GM12864 (cell line): ENCODE measurements at places on chromosomes 3 and 15.

GRCh38 chr15:70556151-70556741, 207.1 kb downstream of the UACA start:
- no peak for DNase-seq

DNA sequence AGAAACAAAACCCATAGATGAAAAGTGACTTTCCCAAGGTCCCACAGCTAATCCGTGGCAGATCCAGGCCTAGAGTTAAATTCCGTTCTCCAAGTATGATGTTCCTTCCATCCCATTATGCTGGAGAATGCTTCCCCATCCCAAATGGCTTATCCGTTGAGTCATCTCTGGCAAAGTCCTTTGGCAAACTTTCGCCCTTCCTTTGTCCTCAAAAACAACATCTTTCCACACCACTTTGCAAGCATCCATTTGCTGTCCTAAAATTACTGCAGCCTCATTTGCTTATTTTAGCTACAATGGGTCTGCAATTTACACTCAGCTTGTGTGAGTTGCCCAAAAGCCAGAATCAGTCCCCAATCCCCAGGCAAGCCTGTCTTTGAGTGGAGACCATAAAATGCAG, 304.0 kb upstream of the TLE3 start:
- DNase-seq = no peak

DNA sequence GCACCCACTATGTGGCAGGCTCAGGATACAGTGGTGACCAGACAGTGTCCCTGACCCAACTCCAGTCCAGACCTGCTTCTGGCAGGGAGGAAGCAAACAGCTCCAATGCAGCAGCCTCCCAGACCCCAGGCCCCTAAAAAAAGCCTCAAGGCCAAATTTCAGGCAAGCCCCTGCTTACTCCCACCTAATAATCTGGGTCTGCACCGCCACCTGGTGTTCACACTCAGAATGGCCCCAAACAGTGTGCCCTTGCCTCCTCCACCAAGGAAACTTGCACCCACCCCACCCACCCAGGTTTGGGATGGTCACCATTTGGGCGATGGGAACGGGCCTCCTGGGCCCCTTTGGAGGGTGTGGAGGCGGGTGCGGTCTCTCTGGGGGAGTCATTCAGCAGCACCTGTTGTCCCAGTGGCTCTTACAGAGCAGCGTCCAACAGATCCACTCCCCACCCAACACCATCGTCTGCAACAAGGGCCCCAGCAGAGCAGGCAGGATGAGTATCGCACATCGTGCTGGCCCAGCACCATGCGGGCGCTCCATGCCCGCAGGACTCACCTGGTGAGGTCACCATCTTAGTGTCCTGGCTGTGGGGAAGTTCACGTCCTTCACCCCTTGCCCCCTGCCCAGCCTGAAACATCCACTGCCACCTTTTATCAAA, 17.3 kb downstream of the C3orf18 start:
- DNase-seq = no peak

GRCh38 chr15:51195459-51195858, 100.8 kb upstream of the TNFAIP8L3 start:
- no peak for DNase-seq

DNA sequence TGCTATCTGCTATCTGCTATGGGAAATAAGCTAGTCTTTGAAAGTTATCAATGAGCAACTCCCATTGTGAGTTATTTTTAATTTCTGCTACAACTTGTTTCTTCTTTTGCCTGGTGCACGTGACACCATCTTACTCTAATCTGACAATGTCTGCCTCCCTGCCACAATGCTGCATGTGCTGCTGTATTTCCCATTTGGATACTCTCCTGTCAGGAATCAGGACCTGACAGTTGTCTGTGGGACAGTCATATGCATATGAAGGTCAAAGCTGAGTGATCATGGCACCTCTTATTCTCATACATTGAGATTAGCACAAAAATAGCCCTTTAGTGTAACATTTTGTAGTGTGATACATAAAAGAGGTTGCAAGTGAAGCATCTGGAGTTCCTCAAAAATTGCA, 45.8 kb downstream of the HMG20A start:
- DNase-seq = no peak

DNA sequence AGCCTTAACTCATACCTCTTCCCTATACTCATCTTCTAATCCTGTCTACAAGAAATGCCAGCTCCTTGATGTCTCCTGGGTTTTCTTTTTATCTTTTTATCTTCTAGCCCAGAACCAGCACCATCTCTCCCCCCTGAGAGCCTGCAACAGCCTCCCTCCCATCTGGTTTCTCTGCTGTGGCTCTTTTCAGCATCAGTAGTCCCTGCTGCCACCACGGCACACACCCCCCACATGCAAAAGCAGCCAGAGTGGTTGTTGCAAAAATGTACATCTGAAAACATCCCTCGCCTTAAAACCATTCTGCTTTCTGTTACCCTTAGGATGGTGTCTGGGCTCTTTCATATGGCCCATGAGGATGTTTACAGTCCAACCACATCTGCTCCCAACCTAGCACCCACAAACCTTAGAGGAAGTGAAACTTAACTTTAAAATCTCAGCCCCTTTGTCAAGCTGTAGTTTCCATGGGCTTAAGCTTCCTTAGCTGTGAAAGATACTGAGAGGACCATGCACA, 775 bp downstream of the TTC21A start:
- peak; percentile 87 for DNase-seq

GRCh38 chr3:64152086-64152485, 73.2 kb downstream of the PRICKLE2 start:
- DNase-seq = no peak

DNA sequence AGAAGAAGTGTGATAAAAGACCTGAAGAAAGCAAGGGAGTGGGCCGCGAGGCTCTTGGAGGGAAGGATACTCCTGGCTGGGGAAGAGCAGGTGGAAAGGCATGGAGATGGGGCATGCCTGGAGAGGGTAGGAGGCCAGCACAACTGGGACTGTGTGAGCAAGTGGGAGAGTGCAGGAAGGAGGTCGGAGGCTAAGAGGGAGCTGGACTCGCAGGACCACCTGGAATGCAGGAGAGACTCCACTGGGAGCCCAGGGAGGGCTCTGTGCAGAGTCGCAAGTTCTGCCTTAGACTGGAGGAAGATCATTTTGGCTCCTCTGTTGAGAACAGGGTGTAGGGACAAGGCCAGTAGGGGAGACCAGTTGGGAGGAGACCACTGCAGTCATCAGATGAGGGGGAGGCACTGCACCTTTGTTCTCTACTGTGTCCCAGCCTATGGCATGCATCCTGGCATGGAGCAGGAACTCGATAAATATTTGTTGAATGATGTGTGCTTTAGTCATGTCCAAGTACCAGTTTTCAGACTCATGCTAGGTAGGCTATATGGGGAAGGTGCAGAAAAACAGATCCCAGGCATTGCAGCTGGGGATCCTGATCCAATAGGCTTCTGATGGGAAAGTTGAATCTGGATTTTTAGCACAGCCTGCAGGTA, 13.7 kb downstream of the FAM107A start:
- DNase-seq = no peak

GRCh38 chr15:38176691-38177090, 75.9 kb upstream of the SPRED1 start:
- no peak for DNase-seq

- no peak for DNase-seq
Measured at GRCh38 chr3:74420538-74421124, 193.8 kb downstream of the CNTN3 start.

- DNase-seq = no peak
Measured at GRCh38 chr3:13015286-13016082, 57.7 kb downstream of the IQSEC1 start.

- DNase-seq = no peak
Measured at GRCh38 chr3:157066335-157067098, 93.4 kb downstream of the CCNL1 start.

GRCh38 chr3:183369627-183370026, 58.8 kb downstream of the MCF2L2 start:
- DNase-seq = no peak

- no peak for DNase-seq
Measured at GRCh38 chr3:173743111-173743510, 345.6 kb downstream of the NLGN1 start.

DNA sequence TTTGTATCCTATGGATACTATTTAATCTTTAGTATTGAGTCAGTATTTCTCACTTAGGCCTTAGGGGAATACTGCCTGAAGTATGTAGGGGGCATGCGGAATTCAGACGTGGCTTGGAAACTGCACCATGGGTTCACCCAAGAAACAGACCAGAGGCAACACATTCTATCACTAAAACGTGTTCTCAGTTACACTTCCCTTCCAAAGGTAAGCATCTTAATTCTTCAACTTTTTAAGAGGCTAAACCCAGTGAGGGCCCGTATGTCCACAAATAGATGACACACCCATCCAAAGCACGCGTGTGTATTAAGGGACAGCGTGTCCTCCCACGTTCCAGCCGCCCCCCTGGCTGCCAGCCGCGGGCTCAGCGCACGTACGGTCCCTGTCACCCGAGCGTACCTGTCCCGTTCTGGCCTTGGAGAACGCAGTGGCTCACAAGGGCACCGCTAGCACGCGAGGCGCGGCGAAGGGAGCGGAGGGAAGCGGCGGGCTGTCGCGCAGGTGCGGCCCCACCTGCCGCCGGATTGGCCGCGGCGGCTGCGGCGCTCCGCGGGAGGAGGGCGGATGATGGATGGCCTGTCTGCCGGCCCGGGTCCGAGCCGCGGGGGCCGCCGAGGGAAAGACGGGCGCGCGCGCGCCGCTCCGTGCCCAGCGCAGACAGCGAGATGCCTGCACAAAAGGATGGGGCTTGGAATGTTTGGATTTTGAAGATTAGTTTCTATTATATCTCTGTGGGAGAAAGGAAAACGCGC, 1003.9 kb upstream of the NR2F2 start:
- no peak for DNase-seq

- no peak for DNase-seq
Measured at GRCh38 chr3:120077731-120078130, 16.5 kb downstream of the GSK3B start.

DNA sequence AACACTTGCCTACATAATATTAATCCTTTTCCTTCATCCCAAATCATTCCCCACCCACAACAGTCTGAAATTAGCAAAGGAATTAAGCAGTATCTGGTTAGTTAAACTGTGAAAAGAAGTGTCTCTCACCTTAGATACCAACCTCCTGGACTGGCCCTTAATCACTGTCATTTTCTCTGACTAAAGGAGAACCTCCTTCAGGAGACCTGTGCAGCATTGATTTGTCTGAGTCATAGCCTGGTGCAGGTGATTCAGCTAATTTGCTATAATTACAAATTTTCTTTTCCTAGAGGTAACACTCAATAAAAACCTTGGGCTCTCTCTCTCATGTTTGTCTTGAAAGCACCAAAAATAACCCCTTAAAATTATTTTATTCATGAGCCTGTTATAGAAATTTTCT, 279.8 kb upstream of the SEMA6D start:
- no peak for DNase-seq

DNA sequence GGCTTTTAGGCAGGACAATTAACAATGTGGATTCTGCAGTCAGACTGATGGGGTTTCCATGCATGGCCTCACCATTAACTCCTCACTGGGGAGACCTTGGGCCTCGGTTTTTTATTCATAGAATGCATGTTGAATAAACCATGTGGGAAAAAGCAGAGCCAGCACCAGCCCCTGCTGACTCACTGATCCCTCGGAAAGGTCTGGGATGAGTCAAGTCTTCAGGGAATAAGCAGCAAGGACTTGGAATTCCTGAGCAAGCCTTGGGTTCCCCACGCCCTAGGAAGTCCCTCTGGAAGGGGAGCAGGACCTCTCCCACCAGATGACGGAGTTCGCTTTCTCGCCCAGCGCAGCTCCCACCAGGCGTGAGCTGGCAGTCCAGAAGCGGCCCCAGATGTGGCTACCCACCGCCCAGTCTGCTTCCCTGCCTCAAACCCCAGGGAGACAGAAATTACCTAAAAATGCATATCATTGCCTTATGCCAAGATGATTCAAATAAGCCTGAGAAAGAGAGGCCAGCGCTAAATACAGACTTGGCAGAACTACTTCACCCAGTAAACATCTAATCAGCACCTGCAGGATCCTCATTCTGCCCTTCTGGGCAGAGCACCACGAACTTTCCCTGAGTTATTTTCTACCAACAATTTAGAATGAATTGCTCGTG, 45.4 kb downstream of the BTD start:
- DNase-seq = no peak

- no peak for DNase-seq
Measured at GRCh38 chr3:23404246-23404645, 201.1 kb downstream of the UBE2E2 start.

DNA sequence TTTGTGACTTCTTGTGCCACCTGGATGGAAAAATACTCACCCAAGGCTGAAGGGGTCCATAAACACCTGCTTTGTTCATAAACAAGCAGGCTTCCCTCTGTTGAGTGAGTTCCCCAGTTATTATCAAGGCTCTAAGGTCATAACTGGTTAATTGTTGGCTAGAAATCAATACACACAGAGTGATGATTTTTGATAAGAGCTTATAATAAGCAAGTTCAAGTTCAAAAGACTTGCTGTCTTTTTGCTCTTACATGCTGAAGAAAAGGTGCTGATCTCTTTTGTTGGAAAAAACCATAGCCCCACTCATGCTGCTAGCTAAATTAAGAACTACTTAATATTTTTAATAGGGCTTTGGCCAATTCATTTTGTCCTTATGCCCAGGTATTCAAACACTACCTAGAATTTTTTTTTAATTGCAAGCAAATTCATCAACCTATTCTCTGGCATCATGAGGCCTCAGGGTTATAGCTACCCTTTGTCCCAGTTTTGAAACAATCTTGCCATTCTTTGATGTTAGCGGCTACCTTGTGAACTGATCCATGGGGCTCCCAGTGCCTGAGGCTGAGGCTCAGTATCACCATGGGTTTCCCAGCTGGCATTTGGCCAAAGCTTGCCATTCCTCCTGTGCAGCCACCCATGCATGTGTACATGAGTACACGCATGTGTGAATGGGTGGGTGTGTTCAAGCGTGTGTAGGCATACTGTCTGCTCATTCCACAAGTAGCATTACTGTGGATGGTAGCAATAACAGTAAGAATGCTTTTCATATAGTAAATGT, 127.6 kb upstream of the LPP start:
- no peak for DNase-seq

DNA sequence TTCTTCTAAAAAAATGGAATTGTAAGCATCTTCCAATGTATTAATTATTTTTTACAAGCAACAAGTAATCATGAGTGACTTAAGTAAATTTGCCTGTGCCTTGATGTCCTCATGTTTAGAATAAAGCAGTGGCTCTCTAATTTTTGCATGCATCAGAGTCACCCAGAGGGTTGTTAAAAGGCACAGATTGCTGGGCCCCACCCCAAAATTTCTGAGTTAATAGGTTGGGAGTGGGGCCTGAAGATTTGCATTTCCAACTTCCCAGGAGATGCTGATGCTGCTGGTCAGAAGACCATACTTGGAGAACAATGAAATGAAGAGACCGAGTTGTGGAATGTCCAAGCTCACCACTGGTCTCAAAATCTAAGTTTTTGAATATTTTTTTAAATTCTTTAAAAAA, 70.2 kb downstream of the ARHGAP31 start:
- no peak for DNase-seq

DNA sequence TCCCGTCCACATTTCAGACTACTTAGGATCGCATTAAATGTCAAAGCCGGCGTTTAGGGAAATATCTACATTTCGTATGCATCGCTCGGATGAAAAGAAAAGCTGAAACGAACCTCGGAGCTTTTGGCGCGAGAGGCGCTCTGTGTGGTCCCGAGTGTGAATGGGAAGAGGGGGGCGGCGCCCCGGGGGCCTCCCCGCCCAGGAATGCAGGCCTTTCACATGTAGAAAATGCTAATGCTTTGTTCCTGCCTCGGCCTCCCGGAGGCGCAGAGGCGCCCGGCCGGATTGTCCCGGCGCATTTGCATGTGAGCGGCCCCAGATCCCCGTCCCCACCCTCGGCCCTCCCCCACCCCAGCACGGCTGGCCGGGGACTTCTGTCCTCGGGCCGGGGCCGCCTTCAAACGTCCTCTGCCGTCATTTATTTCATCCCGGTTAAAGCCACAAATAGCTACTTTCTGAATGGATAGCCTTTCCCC, 37.0 kb upstream of the TRIM71 start:
- DNase-seq = no peak
